ENCODE measurements at places on chromosomes 4 and X.

GRCh38 chr4:15513545-15513944, 43.9 kb downstream of the CC2D2A start:
- DNase-seq: no peak

GRCh38 chrX:69195192-69195591, 29.9 kb upstream of the PJA1 start:
- no peak for DNase-seq

- no peak for DNase-seq
Observed at GRCh38 chrX:34146906-34147305, 14.8 kb upstream of the FAM47A start.

DNA sequence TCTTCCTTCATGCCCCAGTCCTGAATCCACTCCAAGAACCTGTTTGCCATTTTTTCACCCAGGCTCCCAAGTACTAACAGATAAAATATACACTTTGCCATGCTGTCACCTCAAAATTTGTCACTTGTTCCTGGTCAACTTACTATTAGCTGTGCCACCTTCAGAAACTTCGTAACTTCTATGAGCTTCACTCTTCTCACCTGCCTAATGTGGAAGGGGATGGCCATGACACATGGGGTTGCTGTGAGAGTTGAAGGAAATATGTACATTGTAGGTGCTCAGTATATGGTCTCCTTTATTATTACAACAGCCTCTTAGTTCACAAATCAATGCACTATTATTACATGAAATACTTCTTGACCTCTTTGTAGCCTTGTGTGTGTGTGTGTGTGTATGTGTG, 10.4 kb downstream of the TMSB4X start:
- DNase-seq: no peak

- DNase-seq: no peak
Observed at GRCh38 chrX:148865277-148866210, 365.1 kb downstream of the AFF2 start.
